ENCODE measurements at places on chromosomes 1 and 21. TPM values are rescaled to one million over a fixed set of nuclear protein-coding genes. Genes with fewer than 3 reads are reported as not detected.
A peak's percentile ranks its signal among the peaks of the same experiment; 100 is the strongest.

Gene PADI1
- not detected for total RNA-seq

GRCh38 chr1:228842094-228842775, 107.0 kb downstream of the RHOU start:
- no peaks in the 10 kb centered on the region for H3K4me1 ChIP-seq
- H3K27me3 ChIP-seq, result no peaks in the 10 kb centered on the region
- no peak overlapping the region for H3K4me3 ChIP-seq
- no peak overlapping the region for H3K27ac ChIP-seq
- no peak for DNase-seq

DNA sequence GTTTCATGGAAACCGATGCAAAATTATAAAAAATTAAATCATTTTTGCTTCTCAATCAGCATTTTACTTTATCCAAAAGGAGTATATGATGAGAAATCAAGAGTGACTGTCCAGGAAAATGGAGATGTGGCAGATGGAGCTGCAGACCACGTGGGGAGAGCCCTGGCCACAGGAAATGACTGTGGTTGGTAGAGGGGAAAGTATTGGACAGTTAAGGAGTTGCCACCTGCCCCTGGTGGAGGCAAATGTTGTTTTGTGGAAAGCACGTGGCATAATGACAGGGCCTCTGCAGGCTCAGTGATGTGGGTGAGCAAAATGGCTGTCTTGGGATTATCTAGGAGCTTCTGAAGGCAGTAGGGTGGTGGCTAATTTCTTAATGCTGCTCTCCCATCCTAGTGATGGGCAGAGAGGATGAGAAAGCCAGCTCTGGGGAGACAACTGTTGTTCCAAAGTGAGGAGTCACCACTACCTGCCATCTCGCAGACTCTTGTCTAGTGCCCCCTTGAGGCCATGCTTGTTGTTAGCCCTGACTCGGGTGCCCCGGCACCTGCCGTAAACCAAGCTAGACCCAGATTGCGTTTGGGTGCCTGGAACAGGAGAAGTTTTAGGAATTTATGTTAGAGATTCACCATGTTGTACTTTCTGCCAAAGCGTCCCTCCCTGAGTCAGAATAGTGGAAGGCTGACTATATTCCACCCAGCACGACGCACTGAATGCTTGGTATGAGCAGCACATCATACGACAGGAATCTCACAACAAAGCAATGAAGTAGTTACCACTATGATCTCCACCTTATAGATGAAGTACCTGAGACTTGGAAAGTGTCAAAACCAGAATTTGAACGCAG, 144.0 kb downstream of the ROR1 start:
- H3K4me3 ChIP-seq, result no peak overlapping the region
- no peak overlapping the region for H3K27ac ChIP-seq
- H3K27me3 ChIP-seq, result no peaks in the 10 kb centered on the region
- H3K4me1 ChIP-seq, result no peaks in the 10 kb centered on the region

Gene NLRP3
- 2.6 TPM for total RNA-seq

GRCh38 chr1:106700211-106700610, 356.3 kb upstream of the PRMT6 start:
- H3K4me1 ChIP-seq, result no peaks in the 10 kb centered on the region
- no peak overlapping the region for H3K4me3 ChIP-seq
- no peak overlapping the region for H3K27ac ChIP-seq
- no peaks in the 10 kb centered on the region for H3K36me3 ChIP-seq
- DNase-seq, result no peak

Gene CACHD1
- 0.35 TPM for total RNA-seq

GRCh38 chr1:203531063-203531462, 37.1 kb downstream of the OPTC start:
- H3K27ac ChIP-seq, result no peak overlapping the region
- H3K27me3 ChIP-seq, result no peaks in the 10 kb centered on the region
- DNase-seq, result no peak
- no peak overlapping the region for H3K4me3 ChIP-seq

Gene TNFRSF18
- total RNA-seq, result 91.0 TPM

Gene NEGR1
- not detected for total RNA-seq

DNA sequence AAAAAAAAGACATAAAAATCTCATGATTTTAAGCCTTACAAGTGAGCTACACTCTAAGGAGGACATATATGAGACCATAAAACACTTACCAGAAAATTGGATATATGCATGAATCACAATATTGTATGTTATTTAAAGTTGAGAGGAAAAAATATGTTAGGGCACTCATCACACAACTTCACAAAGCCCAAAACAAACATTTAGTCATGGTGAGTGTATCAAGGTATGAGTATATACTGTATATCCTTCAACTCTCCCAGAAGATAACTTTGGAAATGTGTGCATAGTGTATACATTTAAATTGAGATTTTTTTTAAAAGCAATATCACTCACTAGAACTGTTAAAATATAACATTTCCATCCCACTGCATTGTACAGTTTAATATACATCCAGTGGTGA, 259.3 kb downstream of the SRGAP2C start:
- no peak for DNase-seq
- H3K4me1 ChIP-seq, result no peaks in the 10 kb centered on the region
- no peaks in the 10 kb centered on the region for H3K27me3 ChIP-seq
- H3K4me3 ChIP-seq, result no peak overlapping the region
- no peaks in the 10 kb centered on the region for H3K36me3 ChIP-seq

DNA sequence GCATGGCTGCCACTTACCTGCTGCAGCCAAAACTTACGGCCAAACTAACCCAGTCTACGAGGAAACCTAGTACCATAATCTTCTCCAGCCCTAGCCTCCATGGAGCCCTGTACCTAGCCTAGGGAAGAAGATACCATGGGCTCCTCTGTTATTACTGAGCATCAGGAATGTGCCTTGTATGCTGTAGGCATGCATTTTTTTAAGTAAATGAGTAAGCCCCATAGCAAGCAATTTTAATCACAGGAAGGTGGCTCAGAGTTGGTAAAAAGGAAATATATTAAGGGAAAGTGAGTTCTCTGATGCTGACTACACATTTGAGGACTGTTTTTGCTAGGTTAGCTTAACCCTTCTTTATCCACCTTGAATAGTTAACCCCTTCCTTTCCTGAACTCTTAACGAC, 21.2 kb downstream of the NFASC start:
- no peaks in the 10 kb centered on the region for H3K27me3 ChIP-seq
- no peaks in the 10 kb centered on the region for H3K4me1 ChIP-seq
- no peaks in the 10 kb centered on the region for H3K36me3 ChIP-seq
- no peak overlapping the region for H3K4me3 ChIP-seq
- H3K27ac ChIP-seq, result no peak overlapping the region

DNA sequence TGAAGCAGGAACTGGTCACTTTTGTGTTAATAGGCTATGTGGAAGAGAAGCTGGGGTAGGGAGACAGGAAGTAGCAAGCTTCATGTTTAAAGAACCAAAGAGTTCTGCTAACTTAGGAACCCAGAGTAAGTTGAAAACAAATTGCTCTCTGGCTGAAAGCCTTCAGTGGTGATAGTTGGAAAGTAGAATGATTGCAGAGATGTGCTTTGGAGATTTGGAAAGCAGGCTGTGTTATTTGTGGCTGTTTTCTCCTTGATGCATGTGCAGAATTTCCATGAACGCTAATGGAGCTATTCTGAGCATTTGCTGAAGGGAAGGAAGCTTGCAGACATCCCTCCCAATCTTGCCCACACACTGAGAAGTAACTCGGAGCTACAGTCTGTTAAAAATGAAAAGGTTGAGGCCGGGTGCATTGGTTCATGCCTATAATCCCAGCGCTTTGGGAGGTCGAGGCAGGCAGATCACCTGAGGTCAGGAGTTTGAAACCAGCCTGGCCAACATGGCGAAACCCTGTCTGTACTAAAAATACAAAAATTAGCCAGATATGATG, 45.7 kb downstream of the TCEANC2 start:
- DNase-seq, result no peak
- no peak overlapping the region for H3K27ac ChIP-seq
- H3K4me1 ChIP-seq, result no peaks in the 10 kb centered on the region
- H3K36me3 ChIP-seq, result peaks cover 11% of the 10 kb centered on the region
- H3K27me3 ChIP-seq, result no peaks in the 10 kb centered on the region

GRCh38 chr1:201906336-201906735, 17.6 kb downstream of the SHISA4 start:
- no peak overlapping the region for H3K27ac ChIP-seq
- no peaks in the 10 kb centered on the region for H3K27me3 ChIP-seq
- H3K4me1 ChIP-seq, result no peaks in the 10 kb centered on the region
- H3K36me3 ChIP-seq, result no peaks in the 10 kb centered on the region

GRCh38 chr1:37574834-37575480, 18.2 kb downstream of the DNALI1 start:
- H3K27me3 ChIP-seq, result no peaks in the 10 kb centered on the region
- H3K4me1 ChIP-seq, result no peaks in the 10 kb centered on the region
- peaks cover 55% of the 10 kb centered on the region for H3K36me3 ChIP-seq
- no peak overlapping the region for H3K27ac ChIP-seq

Gene LMX1A
- not detected for total RNA-seq

- H3K27ac ChIP-seq, result peak overlapping the region; percentile 32
- peaks cover 9% of the 10 kb centered on the region for H3K4me1 ChIP-seq
- H3K27me3 ChIP-seq, result no peaks in the 10 kb centered on the region
- H3K36me3 ChIP-seq, result no peaks in the 10 kb centered on the region
These were observed 59.8 kb upstream of the MORC3 start for GRCh38 chr21:36260030-36260787.

DNA sequence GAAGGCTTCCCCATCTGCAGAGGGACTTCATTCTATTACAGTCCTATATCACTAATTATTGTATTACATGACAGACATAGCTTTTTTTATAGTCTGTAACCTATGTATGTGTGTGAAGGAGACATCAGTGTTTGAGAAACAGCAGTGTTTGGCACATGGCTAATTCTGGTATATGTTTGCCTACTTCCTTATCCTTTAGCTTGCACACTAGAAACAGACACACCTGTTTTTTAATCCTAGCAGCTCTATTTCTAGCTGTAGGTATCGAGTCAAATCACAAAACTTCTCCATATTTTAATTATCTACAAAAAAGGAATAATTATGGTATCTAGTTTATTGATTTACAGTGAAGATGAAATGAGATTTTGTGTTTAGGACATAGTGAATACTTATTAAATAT, 129.4 kb upstream of the CACYBP start:
- no peak overlapping the region for H3K27ac ChIP-seq
- H3K4me1 ChIP-seq, result peaks cover 2% of the 10 kb centered on the region
- no peaks in the 10 kb centered on the region for H3K36me3 ChIP-seq

DNA sequence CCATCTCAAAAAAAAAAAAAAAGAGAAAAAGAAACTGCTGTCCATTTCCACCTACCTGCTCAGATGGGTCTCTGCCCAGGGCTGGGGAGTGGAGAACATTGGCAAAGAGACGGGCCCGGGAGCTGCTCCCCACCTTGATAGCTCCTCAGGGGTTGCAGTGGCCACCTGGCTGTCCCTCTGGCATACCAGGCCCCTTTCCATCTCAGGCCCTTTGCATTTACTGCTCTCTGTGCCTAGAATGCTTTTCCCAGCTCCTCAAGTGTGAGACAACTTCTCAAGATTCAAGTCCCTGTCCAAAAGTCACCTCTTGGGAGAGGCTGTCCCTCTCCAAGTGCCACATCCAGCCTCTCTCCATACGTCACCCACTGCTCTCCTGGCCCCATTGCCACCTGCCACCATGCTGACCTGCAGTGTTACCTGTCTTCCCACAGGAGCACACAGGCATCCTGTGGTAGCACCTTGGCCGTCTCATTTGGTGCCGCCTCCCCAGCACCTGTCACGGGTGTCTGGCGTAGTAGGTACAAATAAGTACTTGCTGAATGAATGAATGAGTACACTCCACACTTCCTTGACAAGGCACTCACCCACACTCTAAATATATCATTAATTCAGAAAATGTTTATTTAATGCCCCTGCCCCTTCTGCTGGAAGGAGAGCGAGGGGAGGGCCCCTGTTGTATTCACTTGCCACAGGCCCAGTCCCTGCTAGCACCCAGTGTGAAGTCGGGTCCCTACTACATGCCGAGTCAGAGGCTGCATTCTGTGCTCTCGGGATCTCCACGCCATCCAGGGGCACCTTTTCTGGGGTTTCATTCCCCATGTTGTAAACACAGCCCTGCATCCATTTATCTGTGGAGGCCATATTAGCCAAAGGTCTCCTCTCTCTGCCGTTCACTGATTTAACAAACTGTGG, 48.8 kb downstream of the DISP3 start:
- H3K27me3 ChIP-seq, result no peaks in the 10 kb centered on the region
- H3K4me1 ChIP-seq, result no peaks in the 10 kb centered on the region
- no peak for DNase-seq
- no peaks in the 10 kb centered on the region for H3K36me3 ChIP-seq

GRCh38 chr21:37531431-37531932, 164.9 kb downstream of the DYRK1A start:
- H3K27ac ChIP-seq, result no peak overlapping the region
- H3K4me3 ChIP-seq, result no peak overlapping the region
- peaks cover 8% of the 10 kb centered on the region for H3K27me3 ChIP-seq
- no peaks in the 10 kb centered on the region for H3K36me3 ChIP-seq
- DNase-seq, result no peak

DNA sequence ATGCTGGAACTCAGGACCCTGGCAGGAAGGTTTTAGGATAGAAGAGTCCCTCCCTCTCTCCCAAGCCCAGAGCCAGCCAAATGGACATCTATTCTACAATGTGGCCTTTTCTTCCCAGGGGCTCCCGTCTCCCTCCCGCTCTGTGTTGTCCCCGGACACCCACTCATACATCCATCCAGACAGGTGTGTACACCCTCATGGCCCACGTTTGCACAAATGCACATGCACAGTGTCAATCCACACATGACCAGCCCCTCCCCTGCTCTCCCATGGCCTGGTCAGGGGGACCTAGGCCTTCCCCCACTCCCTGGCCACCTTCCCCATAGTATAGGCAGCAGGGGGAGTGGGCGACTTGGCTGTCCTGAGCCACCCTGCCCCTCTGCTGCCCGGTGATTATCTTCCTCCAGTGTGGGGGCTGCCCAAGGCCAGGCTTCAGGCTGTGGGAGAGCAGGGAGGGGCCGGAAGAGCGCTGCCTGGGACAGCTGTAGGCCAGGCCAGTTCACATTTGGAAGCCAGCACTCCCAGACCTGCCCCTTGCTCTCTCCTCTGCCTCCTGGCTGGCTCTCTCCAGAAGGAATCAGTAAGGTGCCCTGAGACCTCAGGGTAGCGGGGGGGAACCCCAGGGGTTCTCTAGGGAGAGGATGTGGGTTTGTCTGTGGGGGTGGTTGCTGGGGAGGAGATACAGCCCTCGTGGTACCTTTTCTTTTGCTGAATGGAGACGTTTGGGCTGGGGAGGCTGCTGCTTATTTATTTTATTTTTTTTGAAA, 4.1 kb upstream of the PTPN7 start:
- no peaks in the 10 kb centered on the region for H3K27me3 ChIP-seq
- H3K4me3 ChIP-seq, result peak overlapping the region; percentile 14

Gene TMIGD3
- 0.26 TPM for total RNA-seq

Measured in CD8-positive, alpha-beta memory T cell (primary cell).